ENCODE measurements at places on chromosomes 5 and 9.
A peak's percentile ranks its signal among the peaks of the same experiment; 100 is the strongest.

- no peak for DNase-seq
These were observed 76.6 kb upstream of the PRLR start for GRCh38 chr5:35306716-35307365.

DNA sequence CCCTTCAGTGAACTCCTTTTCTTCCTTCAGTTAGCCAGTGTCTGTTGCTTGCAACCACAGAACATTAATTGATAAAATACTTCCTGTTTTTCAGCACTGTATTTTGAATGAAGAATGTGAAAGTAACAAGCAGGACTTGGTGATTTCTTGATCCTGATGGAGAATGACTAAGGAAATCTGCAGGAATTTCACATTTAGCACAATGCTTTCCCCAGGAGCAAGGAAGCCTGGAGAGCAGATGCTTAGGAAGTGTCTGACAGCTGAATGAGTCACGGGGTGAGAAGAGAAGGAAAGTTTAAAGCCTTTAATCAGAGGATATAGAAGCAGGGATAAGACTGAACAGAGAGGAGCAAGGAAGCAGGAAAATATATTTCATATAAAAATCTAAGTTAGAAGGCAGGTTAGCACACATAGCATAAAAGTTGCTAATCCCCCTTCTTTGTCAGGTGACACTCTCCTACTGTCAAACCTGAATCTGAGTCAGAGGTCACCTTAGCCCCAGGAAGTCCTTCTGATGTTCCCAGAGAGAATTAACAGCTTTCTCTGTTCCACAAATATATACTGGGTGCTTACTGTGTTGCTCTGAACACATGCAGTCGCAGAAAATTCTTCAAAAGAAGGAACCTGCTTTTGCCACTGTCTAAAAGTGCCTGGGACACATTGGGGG, 59.7 kb downstream of the GNA14 start:
- DNase-seq = no peak

DNA sequence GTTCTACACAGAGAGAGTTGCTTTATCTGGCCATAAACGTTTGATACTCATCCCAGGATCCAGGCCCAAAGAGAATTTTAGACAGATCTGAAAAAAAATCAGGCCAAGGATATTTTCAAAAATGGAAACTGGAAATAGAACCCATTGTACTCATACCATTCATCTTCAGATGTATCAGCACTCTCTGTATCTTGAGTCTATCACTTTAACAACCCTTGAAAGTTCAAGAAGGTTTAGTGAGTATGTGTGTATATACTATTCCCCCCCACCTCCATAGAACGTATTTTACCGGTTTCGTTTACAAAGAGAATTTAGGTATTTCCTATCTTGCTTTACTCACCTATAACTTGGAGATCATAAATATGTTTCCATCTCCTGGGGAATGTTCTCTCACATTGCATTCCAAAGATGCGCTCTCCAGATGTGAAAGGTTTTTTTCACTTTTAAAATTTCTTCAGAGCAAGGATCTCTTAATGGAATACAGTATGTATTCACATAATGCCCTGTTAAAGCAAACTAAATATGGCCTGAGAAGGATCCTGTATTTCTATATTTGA, 105.5 kb upstream of the TUT7 start:
- DNase-seq = no peak

DNA sequence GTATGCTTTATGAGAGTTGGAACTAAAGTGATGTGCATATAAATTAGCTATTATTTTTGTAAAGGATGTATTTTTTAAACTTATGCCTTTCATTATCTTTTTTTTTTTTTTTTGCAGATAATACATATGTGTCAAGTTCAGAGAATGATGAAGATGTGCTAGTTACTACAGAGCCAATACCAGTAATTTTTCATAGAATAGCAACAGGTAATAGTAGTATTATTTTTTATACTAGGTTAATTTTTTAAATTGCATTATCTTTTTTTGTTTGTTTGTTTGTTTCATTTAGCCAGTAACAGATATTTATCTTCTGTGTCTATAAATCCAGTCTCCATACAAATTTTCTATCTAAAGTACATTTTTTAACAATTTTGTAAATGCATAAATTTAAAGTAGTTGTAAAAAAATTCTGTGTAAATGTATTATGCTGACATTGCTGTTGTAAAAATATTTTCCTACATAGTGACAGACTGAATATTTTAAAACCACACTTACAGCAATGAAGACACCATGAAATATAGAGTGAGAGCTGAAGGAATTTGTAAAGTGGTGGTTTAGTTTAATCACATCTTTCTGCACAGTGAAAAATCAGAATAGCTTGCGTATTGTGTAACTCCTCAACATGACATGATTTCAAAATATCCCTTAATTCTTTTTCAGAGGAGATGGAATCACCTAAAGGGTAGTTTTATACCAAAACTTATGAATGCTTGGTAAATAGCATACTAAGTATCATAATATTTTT, 93.3 kb downstream of the PARP8 start:
- DNase-seq = no peak

GRCh38 chr5:32981061-32981460, 269.9 kb downstream of the NPR3 start:
- DNase-seq = no peak

DNA sequence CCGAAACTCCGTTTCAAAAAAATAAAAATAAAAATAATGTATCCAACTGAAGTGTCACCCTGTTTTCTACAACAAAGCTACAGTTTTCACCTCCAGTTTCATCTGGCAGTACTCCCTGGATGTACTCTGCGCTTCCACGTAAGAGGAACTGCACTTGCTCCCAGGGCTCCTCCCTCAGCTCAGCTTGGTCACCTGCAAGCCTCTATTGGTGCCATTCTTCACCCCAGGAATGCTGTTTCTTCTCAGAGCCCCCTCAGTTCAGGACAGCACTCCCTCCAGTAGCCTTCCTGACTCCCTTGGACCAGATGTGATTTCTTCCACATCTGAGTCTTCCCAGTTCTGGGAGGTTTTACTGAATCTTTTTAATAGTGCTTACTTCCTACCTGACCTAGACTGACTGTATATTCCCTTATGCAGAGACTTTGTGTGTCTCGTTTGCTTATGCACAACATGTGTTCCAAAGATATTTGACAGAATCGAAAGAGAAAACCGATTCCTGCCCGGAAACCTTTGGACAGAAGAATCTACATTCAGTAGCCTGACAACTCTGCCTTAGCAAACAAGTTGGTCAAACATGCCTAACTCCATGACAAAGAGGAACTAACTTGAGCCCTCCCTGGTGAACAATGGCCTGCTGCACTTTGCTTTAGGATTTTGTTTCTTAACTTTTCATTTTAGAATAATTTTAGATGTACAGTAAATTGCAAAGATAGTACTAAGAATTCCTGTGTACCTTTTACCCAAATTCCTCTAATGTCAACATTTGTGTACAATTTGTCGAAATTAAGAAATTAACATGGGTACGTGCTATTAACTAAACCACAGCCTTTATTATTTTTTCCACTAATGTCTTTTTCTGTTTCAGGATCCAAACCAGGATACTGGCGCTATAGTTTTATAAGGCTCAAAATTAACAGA, 814 bp downstream of the CCDC125 start:
- DNase-seq = no peak

- DNase-seq = no peak
These were observed 9.8 kb downstream of the RACK1 start for GRCh38 chr5:181233801-181234454.

GRCh38 chr9:129783516-129784361, 19.2 kb upstream of the TOR1B start:
- peak; percentile 32 for DNase-seq

DNA sequence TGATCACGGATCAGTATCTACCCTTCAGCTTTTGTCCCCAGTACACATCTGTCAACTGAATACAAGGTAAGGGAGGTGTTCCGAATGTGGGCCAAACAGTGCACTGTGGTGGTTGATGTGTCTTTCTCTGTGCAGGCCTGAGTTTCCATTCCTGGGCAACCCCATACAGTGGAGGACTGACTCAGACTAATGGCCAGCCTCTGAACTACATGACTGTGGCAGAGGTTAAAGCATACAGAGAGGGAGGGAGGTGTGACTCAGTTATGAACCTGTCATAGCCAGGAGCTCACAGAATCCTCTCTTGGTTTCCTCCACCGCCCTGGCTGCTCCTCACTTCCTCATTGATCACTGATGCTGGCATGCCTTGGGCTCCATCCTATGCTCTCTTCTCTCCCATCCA, 136.4 kb upstream of the TAS2R1 start:
- DNase-seq = no peak

DNA sequence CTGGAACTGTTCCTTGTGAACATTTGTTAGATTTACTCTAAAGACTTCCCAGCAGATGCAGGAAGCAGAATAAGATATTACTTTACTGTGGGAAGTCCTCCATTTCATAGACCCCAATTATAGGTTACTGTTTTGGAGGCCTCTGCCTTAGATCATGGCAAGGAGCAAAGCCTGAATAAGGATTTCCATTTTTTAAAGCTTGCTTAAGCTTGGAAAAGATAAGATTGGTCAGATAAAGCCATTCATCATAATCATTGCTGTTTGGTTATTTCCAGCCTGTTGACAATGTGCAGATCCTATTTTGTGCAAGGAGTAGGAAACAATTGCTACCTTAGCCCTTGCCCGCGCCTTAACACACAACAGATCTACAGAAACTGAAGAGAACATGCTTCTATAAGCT, 129.5 kb upstream of the ITGA1 start:
- DNase-seq = no peak

DNA sequence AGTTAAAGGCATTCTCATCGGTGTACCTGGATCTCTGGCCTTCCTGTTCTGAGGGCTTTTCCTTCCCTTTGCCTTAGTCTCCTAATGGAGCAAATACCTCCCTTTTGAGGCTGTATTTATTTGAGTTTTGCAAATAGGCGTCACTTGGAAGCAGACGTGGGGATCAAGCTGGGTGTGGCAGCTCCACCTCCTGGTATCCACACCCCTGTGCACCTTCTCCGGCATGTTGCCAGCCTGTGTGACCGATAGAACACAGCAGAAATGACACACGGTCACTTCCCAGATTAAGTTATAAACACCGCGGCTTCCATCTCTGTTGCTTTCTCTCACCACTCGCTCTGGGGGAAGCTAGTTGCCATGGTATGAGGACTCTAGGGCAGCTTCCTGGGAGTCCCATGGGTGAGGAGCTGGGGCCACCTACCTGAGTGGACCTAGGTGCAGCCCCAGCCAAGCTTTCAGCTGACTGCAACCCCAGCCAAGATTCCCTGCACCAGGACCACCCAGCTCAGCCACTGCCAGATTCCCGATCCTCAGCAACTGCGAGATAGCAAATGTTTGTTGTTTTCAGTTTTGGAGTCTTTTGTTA, 214.4 kb upstream of the MVB12B start:
- no peak for DNase-seq

DNA sequence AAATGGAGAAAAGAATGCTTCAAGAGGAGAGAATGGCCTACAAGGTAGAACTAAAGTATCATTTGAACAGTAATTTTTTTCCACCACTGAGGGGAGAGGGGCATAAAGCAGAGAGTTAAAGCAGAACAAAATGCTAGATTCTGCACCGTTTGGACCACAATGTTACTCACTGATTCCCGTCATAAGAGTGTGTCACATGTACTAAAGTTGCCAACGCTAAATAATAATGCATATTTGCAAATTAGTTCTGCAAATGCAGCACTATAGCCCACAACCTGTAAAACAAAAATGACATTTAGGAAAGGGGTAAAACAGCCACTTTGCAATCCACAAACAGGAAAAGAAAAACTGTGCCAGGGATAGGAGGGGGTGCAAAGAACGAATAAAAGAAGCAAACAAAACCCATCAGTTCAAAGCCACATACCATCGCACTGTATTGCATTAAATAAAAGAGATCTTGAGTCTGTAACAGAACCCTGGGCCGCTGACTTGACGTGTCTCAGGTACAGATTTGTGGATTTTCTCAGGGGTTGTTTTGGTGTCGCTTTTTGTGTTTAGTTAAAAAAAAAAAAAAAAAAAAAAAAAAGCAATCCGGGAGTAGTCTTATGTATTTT, 7.7 kb upstream of the NFIB start:
- DNase-seq = no peak
